ENCODE measurements at places on chromosomes 2 and 18.

DNA sequence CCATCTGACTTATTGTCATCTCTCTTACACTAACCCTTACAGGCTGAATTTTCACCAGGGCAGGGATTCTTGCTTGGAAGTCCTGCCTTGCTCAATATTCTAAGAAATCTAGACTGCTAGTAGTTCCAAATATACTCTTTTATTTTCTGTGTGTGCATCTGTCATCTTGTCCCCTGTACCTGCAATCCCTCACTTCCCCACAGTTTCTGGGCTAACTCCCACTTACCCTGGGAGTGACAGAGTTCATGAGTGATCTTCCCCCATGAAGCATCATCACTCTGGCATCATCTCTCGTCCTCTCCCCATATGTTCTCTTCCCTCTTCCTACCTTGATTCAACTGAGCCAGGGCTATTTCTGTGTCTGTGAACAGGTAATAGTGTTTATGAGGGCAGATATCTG lies 35.7 kb downstream of the HNMT start:
- no peak for DNase-seq

DNA sequence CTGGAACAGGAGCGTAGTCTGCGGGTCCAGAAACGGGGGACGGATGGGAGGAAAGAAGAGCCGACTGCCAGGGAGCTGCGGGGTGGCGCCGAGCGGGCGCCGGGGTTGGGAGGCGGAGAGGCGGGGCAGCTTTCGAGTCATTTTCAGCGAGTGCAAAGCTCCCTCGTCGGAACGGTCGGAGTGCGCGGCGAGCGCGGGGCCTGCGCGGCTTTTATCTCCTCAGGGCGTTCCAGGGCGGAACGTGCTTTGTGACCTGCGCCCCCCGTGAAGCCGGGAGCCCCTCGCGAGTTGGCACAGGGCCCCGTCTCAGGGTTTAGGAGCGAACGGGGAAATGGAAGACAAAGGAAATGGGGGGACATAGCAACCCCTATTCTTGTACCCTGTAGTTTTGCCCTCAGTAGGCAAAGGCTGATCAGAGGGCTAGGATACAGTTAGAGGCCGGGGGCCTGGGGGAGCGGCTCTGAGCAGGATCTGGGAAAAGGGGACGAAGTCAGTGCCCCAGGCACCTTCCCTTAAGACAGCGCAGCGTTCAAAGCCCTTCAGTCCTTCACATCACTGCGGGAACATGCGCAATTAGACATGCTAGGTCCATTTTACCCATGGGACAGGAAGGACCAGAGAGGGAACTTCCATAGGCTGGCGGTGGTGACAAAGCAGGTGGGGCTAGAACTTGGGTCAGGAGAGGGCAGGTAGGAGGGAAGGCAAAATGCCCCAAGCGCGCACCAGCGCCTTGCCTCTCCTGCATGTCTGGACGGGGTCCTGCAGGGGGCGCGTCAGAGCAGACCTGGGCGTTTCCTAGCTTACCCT lies 60.1 kb upstream of the IL1RL1 start:
- DNase-seq = no peak

- no peak for DNase-seq
Observed at GRCh38 chr2:106982350-106982749, 96.4 kb upstream of the ST6GAL2 start.

DNA sequence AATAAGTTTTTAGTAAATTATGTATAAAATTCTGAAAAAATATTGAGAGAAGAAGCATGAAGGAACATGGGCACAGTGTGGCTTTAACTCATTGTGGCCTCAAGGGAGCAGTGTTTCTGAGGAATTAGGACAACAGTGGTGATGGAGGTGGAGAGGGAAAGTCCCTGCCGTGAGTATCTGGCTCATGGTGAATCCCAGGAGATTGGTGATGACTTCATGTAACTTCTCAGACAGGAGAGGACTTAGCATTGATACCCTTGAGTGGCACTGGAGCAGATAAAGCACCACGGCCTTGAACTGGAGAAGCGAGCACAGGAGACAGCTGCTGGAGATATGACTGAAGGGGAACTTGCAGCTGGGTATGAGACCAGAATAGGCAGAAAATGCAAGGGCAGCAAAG lies 35.0 kb upstream of the LRP1B start:
- no peak for DNase-seq

- no peak for DNase-seq
Observed at GRCh38 chr18:32368991-32369390, 101.7 kb downstream of the GAREM1 start.

DNA sequence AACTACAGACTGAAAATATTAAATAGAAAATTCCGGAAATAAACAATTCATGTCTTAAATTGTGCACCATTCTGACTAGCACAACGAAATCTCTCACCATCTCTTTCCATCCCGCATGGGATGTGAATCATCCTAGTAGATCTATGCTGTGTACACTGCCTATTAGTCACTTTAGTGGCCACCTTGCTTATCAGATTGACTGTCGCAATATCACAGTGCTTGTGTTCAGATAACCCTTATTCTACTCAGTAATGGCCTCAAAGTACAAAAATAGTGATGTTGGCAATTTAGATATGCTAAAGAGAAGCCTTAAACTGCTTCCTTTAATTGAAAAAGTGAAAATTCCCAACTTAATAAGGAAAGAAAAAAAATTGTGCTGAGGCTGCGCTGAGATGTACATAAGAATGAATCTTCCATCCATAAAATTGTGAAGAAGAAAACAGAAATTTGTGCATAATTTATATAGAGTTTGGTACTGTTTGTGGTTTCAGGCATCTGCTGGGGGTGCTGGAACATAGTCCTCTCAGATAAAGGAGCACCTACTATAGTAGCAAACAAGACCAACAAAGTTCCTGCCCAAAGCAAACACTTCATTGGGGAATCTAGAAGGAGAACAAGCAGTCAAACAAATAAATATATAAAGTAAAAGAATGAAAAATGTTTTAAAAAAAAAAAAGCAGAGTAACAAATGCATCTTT lies 12.0 kb downstream of the PSMD1 start:
- no peak for DNase-seq

DNA sequence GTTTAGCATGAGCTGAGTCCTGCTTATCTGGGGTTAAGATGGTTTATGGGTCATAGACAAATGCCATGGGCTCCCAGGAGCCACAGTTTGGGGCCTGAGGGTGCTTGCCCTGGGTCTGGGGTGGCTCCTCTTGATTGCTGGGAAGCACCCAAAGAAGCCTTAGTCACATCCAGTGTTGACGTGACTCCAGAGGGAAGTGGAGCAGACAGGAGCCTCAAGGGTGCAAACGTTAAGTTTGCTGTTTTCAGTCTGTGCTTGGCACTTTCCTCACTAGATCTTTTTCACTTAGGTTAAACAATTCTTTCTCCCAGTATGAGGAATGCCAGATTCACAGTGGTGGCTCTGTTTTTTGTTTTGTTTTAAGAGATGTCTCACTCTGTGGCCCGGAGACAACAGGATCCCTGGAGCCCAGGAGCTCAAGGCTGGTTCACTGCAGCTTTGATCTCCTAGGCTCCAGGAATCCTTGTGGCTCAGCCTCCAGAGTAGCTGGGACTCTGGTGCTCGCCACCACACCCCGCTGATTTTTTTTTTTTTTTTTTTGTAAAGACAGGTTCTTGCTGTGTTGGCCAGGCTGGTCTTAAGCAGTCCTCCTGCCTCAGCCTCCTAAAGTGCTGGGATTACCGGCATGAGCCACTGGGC lies 251.3 kb downstream of the FAM210A start:
- no peak for DNase-seq

DNA sequence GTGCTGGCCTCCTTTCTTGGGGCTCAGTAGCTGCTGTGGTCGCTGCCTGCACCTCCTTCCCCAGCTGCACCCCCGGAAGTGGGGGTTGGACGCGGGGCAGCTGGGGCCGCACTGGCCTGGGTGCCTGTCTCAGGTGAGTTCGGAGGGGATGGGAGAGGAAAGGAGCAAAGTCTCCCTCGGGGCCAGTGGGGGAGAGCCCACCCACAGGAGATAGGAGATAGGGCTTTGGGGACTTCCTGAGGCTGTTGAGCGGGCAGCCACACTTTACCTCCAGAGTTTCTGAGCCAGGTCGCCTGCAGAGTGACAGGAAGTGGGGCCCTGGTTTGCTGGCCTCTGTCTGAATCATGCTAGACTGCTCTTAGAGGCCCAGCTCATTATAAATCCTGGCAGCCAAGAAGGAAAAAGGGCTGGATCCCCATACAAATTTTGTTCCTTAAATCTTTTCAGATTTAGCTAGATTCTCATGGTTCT lies 8.1 kb downstream of the MBP start:
- DNase-seq = no peak

GRCh38 chr2:43225788-43226557 lies 433 bp downstream of the ZFP36L2 start:
- DNase-seq = peak; percentile 50

- DNase-seq = no peak
Observed at GRCh38 chr2:56583796-56584315, 400.1 kb downstream of the CCDC85A start.

GRCh38 chr2:211181626-211182025 lies 625.2 kb downstream of the CPS1 start:
- DNase-seq = no peak

DNA sequence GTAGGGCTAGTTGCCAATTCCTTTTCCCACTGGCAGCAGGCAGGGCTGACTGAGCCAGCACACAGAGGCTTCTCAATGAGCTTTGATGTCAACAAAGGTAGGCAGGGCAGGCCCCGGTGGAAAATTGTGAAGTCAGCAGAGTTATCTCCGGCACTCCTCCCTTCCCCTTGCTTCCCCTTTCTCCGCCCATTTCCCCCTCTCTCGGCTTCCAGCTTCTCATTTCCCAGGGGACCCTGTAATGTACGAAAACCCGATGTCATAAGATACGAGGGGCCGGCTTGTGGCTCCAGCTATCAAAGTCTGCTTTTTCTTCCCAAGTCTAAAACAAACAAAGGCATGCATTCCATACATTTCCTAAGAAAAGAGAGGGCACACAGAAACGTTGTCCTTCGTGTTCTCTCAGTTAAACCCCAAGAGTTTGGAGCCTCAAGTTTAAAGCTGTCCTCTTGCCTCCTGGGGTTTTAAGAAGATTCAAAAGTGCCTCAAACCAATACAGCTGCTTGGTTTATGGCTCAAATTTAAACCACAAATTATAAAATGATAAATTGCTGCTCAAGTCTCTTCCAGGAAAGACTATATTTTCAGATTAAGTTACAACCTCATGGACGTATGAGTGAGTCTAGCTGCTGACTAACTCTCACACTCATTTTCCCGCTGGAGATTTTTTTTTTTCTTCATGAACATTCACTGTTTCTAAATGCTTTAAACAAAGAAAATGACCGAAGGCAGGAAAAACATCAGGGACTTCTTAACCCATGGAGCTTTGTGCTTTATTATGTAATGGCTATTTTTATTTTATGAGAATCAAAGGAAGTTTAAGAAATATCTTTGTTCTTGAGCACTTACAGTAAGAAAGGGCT lies 27.2 kb upstream of the EML4 start:
- DNase-seq = no peak

GRCh38 chr18:45498287-45498658 lies 117.0 kb upstream of the SLC14A2 start:
- DNase-seq = no peak

- DNase-seq = no peak
Observed at GRCh38 chr2:173059971-173060461, 15.6 kb upstream of the MAP3K20 start.

- DNase-seq = no peak
Observed at GRCh38 chr2:40803900-40804299, 352.0 kb upstream of the SLC8A1 start.

- DNase-seq = no peak
Observed at GRCh38 chr2:76298041-76298440, 587.3 kb upstream of the GCFC2 start.

GRCh38 chr2:229267080-229267479 lies 4.0 kb downstream of the PID1 start:
- no peak for DNase-seq

DNA sequence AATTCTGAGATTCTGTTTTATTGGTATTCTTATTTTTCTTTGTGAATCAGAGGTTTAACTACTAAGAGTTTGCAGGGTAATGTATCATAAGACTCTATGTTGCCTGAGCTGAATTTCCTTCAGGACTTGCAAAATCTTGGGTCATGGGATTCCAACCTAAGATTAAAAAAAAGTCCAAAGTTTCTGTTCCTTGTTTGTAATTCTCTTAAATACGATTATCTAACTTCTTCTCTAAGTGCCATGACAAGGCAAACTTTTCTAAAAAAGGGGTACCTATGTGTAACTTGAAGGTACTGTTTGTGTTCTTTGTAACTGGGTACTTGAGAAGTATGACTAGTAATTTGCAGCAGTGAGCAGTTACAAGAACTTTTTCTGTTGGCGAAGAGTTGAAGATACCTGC lies 181.3 kb upstream of the ZEB2 start:
- DNase-seq = no peak

GRCh38 chr2:85988914-85989270 lies 100.1 kb upstream of the ST3GAL5 start:
- DNase-seq = no peak

GRCh38 chr18:25299426-25300300 lies 52.3 kb downstream of the ZNF521 start:
- no peak for DNase-seq

DNA sequence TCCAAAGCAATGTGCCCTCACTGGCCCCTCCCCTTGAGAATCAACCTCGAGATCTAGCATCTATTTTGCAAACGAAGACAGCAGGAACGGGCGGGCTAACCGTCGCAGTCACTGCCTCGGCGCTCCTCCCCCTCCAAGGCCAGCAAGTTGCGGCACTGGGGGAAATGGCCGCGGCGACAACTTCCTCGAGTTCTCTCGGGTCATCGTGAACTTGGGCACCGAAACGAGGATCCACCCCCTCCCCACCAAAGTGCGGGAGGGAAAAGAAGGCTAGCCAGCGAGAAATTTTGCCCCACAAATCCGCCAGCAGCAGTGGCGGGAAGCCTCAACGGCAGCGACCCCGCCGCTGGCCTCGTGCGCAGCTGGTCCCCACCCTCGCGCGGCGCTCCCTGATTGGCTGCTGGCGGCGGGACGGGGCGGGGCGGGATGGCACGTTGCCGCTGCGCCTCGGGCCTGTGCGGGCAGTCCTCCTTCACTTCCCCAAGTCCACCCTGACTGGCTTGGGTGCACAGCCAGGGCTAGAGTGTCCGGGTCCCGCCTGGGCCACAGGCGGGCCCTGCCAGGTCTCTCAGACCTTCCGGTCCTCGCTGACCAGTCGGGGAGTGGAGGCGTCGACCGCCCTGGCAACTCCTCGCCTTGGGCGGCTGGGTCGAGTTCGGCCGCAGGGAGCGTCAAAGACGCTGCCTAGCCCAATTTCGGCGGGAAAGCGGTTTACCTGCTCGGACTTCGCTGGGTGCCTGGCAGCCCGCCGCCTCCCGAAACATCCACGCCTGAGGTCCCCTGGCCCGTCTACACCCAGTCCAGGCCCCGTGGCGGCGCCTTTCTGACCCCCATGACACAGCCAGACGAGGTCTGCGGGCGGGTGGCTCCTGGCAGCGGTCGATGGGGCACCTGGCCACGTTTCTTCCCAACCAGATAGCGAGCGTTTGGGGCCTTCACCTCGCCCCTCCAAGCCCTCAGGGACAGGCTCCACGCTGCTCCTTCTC lies at the start of gene BOLL:
Gene BOLL, minus strand, starts transcription at position 364 of the 986 bp plus-strand sequence. CDS start 3,469 bp downstream, outside the sequence.
- no peak for DNase-seq
